Astrocyte of the cerebellum (primary cell): ENCODE measurements at places on chromosomes 16 and 17.

DNA sequence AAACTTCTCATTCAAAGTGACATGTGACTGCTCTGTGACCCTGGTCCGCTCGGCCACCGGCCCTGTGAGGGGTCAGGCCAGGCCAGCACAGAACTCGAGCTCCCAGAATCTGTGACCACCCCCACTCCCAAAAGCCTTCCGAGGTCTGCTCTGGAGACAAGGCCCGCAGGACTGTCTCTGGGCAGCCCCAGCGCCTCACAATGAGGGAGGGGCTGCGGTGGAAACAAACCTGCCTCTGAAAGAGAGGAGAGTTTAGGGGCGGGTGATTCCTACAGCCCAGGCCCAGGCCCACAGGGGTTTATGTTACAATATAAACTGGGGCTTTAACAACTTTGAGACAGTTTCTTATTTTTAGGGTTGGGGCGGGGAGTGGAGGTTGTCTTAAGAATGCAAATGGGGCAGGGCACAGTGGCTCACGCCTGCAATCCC, 19.9 kb downstream of the IGFBP4 start:
- DNase-seq: no peak

DNA sequence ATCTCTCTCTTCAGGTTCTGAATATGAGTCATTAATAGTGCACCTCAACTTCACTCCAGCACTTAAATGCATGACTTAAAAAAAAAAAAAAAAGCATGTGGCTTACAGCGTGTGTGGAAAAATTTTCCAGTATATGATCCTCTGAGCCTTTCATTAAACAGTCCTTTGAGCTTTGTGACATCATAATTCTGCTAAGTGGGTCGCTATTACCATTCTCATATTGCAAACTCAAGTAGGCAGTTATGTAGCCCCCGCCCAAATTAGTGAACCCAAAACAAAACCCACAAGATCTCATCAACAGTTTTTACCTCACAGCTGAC, 672 bp downstream of the CMTR2 start:
- no peak for DNase-seq

DNA sequence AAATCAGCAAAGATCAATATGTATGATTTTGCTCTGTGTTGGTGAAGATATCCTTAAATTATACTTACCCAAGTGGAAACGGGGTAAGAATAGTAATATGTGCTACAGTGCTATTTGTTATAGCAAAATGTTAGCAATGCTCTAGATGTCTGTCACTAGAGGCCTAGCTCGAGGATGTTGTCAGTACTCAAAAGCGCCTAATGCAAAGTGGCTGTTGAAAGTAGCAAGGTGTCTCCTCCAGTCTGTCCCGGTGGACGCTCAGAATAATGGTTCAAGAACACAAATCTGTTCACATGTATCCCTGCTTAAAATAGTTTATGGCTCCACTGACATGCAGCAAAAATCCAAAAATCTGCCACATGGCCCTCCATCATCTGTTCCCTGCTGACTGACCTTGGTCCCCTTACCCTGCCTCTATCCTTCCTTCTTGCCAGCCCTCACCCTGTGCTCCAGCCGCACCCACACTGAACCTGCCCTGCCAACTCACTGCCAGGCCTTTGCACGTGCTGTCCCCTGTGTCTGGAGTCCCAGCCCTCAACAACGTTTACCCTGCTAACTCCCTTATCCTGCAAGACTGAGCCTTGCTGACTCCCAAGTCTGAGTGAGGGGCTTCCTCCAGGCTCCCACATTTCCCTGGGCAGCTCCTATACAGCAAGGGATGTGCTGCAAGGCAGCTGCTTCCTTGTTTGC, 9.6 kb upstream of the RNF112 start:
- no peak for DNase-seq

DNA sequence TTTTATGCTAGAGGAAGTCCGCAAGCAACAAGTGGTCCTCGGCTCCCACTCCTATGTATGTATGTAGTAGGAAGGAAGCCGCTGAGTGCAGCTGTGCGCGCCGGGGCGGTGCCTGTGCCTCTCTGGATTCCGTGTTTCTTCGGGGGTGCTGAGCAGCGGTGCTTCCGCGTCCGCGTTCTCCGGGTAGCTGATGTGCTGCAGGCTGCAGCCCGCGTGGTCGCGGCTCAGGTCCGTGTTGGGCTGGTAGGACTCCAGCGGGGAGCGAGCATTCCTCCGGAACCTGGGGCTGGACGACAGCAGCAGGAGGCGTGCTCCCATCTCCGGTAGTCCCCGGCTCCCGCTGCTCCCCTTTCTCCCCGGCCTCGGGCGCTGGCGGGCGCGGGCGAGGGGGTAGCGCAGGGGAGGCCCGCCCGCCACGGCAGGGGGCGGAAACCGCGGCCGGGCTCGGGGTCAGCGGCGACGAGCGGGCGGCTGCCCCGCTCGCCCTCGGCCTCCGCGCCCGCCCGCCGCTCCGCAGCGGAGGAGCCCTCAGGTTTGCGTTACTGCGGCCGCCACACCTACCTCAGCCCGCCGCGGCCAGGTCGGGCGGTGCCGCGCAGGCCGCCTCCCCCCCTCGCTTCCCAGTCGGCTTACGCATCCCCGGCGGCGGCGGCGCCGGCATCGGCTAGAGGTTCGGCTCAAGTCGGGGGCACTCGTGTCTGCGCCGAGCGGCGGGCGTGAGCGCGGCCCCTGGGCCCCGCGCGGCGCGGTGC, 487 bp downstream of the C17orf67 start:
- no peak for DNase-seq

- no peak for DNase-seq
Observed at GRCh38 chr16:4709481-4709880, 16.1 kb downstream of the NUDT16L1 start.
